ENCODE measurements at places on chromosomes 3 and 15. TPM values are rescaled to one million over a fixed set of nuclear protein-coding genes. Genes with fewer than 3 reads are reported as not detected.

DNA sequence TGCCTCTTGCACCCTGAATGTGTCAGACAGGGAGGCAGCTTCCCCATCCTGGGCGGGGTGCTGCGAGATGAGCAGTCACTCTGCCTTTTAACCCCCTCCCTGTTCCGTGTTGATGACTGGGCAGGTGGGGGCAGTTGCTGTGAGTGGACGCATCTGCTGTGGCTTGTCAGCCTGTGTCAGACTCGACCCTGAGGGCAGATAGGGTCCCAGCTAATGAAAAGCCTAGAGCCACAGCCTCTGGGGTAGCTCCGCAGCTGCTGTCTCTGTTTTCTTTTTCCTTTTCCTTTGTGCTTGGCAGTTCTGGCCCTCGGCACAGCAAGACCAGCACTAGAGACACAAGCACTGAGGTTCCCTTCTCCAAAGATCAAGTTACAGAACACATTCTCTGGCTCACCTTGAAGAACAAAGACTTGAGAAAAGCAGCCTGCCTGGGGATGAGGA, 43.0 kb upstream of the GLCE start:
- DNase-seq, result no peak

- DNase-seq, result no peak
These were observed 211.1 kb downstream of the SLC9A9 start for GRCh38 chr3:143637133-143637532.

DNA sequence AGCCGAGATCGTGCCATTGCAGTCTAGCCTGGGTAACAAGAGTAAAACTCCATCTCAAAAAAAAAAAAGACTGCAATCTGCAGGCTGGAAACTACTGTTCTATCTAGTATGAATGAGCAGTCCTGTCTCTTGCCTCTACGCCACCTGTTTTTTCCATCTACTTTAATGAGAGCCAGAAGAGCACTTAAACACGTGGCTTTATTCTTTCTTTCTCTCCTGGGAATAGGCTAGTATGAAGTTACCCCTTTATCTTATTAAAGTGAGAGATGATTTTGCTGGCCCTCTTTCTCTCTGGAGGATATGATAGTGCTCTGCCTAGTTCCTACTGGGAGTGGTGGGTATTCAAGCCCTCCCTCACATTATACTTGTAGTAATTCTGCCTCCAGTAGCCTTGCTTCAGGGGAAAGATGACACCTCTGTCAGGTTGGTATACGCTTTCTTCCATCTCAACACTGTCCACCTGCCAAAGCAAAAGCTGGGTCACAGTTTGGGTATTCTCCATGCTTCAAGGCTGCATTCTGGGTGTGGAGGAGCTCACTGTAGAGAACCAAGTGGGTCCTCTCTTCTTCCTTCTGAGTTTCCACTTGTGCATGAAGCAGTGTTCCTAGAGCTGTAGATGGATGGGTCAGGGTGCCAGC, 17.8 kb downstream of the MAPKBP1 start:
- no peak for DNase-seq

GRCh38 chr3:53597136-53597915, 102.9 kb downstream of the CACNA1D start:
- DNase-seq, result no peak

GRCh38 chr15:90872486-90873184, 4.2 kb downstream of the FURIN start:
- DNase-seq, result peak; percentile 30

DNA sequence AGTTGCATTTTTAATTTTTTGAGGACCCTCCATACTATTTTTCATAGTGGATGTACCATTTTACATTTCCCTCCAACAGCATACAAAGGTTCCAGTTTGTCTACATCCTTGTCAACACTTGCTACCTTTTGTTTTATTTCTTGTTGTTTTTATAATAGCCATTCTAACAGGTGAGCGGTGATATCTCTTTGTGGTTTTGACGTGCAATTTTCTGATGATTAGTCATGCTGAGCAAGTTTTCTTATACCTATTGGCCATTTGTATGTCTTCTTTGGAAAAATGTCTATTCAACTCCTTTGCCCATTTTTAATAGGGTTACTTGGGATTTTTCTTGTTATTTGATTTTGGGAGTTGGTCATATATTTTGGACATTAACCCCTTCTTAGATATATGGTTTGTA, 187.0 kb downstream of the CDIN1 start:
- DNase-seq, result no peak

DNA sequence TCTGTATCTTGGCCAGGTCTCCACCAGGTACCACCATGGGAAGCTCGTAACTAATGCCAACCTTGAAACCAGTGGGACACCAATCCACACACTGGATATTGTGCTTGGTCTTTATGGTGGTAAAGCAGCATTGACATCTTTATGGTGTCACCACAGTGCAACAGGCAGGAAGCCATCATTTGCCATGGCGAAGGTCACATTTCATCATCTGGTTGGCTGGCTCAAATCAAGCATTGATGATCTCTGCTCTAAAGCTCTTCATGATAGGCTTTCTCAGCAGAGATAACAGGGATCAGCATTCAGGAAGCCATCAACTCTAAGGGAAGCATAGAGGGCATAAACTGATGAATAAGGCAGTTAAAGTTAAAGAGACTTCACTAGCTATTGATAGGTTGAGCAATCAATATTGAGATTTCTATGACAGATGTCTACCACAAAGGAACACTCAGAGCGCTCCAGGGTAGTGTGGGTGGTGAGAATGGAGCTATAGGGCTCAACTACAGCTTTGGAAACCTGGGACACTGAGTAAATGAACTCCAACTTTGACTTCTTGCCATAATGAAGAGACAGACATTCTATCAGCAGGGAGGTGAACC, 54.1 kb upstream of the ACTC1 start:
- DNase-seq, result no peak

DNA sequence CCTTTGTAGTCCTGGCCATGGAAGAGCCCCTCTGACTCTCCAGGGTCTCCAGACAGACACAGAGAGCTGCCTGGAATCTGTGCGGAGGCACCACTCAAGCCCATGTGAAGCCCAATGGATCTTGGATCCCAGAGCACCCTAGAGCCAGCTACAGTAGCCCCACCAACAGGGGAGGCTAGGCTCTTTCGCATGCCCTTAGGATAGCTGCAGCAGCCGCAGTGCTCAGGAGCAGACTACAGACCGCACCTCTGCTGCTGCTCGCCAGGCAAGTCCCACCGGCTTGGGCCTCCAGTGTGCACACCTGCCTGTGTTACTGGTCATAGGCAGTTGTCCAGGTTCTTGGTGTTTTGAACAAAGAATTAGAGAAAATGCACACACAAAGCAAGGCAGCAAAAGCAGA, 131.6 kb downstream of the SPATA16 start:
- no peak for DNase-seq

DNA sequence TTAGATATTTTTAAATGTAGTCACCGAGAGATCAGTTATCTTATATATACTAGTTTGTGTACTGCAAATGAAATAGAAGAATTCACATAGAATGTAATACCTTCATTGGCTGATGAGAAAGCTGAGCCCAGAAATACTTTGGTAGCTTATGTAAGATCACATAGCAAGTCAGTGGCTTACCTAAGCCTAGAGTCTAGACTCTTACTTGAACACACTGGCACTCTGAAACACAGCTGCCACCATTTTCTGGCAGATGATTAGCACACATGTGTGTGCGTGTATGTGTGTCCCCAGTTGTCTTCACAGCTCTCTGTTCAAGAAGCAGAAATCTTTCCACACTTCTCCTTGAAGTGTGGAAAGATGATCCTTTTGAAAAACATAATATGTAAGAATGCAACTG, 124.3 kb downstream of the NEO1 start:
- no peak for DNase-seq

- no peak for DNase-seq
These were observed 103.2 kb downstream of the SST start for GRCh38 chr3:187567021-187567420.

- no peak for DNase-seq
These were observed 81.8 kb upstream of the GRM7 start for GRCh38 chr3:6779140-6779539.

GRCh38 chr3:115912372-115912771, 289.1 kb downstream of the GAP43 start:
- DNase-seq, result no peak

- DNase-seq, result no peak
These were observed 36.0 kb downstream of the GRAMD2A start for GRCh38 chr15:72161361-72162132.

DNA sequence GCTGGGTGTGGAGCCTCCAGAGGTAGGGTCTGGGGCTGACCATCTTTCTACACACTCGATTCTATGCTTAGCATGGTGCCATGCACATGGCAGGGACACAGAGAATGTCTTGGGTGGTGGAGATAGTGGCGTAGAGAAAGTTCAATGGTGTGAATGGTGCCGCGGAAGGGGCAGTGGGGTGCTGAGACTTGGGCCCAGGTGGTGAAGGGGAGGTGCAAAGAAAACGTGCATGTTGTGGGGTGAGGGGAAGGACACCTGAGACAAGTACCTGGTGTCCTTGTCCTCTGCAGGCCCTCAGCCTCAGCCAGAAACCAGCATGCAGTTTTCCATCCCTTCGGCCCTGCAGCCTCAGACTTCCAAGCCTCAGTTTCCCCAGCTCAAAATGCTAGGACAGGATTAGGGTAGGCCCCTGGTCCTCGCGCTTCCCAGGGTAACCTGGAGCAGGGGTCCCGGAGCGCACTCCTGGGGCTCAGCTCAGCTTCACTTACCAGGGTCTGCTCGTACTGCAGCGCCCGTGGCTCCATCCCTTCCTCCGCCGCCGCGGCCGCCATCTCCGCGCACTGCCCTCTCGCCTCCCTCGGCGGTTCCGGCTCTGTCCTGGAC, 375 bp downstream of the CLCN2 start:
- no peak for DNase-seq

DNA sequence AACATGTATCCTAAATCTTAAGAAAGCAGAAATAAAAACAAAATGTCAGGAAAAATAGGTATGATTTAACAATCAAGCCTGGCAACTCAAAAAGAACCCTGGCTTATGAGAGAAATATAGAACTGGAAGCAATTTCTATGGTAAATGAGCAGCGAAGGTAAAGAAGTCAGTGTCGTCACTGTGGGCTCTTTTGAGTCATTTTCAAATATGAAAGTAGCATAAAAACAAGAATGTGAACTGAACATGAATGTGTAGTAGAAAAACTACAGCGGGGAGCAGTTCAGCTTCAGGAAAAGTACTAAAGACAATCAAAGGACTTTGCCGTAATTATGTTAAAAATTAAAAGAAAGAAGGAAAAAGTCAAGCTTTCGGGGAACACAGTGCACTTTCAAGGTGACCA, 17.5 kb downstream of the LSG1 start:
- DNase-seq, result peak; percentile 61

DNA sequence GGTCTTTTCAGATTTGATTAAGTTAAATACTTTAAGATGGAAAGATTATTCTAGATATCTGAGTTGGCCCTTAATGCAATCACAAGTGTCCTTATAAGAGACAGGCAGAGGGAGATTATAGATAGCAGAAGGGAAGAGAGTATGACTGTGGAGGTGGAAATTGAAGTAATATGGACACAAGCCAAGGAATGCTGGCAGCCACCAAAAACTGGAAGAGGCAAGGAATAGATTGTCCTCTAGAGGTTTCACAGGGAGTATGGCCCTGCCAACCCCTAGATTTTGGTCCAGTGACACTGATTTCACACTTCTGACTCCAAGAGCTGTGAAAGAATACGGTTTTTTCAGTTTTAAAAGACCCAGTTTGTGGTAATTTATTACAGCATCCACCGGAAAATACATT, 1498.7 kb upstream of the CADM2 start:
- no peak for DNase-seq

DNA sequence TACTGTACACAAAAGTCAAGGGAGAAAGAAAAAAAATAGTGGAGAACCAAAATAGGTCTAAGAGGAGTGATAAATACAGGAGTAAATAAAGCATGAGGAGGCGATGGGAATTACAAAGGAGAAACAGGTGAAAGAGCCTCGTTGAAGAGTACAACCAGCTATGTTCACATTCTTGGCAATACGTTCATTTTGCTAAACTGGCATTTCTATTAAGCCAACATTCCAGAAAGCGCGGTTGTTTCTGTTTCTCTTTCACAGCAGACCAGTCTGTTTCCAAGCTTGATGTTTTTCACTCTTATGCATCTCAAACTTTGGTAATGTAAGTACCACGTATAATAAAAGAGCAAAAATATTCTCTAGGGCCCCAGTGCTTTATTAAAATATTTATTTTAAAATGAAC, 74.5 kb downstream of the NSUN3 start:
- no peak for DNase-seq

GRCh38 chr3:80187981-80188380, 420.2 kb upstream of the ROBO1 start:
- DNase-seq, result no peak

The EOMES gene
- 0.91 TPM for total RNA-seq

The DNAJB11 gene
- total RNA-seq, result 91.9 TPM

The COL6A5 gene
- total RNA-seq, result not detected

The EFCC1 gene
- 0.15 TPM for total RNA-seq
